CD4-positive, alpha-beta T cell treated with Interleukin-21 for 1 hour (primary cell): ENCODE measurements at places on chromosomes 5 and 9.

- peak; percentile 39 for DNase-seq
Observed at GRCh38 chr9:111975709-111976108, 79.1 kb downstream of the UGCG start.

DNA sequence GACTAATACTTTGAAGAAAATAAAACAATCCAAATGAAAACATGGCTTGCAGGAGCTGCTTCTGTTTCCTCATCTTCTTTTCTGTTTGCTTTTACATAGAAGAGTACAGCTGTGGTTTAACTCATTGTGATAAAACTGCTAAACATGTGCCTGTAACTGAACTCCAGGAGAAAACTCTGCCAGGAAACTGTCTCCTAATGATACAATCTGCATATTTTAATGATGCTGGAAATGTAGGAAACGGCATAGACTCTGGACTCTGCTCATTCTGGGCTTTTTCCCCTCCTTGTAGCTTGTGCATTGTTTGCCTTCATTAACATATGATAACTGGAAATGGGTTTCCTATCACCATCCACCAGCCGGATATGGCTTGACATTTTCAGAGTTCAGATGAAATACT is 813.3 kb upstream of the WWC1 start:
- no peak for DNase-seq

- DNase-seq: no peak
Observed at GRCh38 chr5:148416921-148417320, 33.2 kb downstream of the FBXO38 start.

DNA sequence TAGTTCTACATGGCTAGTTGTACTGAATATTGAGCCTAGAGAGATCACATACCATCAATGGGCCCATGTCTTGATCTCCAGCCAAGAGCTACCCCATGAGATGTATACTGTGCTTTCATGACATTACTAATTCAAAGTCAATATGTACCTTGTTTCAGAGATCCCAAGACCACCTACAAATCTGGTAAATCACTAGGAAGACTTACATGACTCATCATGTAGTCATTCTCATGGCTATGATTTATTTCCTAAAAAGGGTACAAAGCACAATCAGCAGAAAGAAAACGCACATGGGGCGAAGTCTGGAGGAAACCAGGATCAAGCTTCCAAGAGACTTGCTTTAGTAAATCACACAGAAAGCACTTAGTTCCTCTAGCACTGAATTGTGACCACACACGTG is 103.0 kb downstream of the PCSK5 start:
- no peak for DNase-seq

DNA sequence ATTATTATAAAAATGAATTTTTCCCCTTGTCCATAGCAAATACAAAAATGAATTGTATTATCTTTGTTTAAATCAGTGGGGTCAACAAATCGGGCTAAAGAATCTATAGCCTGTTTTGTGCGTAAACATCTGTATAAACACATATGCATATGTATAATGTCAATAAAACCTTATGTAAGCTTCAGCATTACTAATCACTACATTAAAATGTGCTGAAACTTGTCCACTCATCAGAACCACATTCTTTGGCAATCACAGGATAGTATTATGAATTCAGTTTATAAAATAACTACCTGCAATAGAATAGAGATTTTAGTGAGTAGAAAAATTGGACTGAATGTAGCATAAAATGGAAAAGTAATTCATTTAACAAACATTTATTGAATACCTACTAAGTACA is 30.6 kb downstream of the RGMB start:
- no peak for DNase-seq

GRCh38 chr9:134369416-134370212 is 43.4 kb downstream of the RXRA start:
- DNase-seq: no peak

- no peak for DNase-seq
Observed at GRCh38 chr9:93357649-93358048, 93.8 kb upstream of the FAM120A start.
